Stimulated activated CD8-positive, alpha-beta memory T cell treated with anti-CD3 and anti-CD28 coated beads, Interleukin-4, amount 100 ng/mL, for 1 hour (primary cell): ENCODE measurements at places on chromosomes 6 and 20.

DNA sequence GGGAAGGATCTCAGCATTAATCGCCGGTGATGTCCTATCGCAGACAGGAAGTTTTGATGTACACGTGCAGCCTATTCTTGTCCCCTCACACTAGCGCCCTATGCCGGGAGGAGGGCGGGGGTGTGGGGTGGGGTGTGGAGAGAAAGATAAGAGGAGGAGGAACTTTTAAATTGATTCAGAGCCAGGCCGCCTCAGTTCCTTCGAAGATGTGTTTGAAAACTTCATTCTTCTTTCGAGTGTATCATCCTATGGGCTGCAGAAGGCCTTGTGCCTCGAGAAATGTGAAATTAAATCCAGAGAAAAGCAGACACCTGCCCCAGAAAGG lies 2.5 kb upstream of the POU3F2 start:
- DNase-seq: no peak

DNA sequence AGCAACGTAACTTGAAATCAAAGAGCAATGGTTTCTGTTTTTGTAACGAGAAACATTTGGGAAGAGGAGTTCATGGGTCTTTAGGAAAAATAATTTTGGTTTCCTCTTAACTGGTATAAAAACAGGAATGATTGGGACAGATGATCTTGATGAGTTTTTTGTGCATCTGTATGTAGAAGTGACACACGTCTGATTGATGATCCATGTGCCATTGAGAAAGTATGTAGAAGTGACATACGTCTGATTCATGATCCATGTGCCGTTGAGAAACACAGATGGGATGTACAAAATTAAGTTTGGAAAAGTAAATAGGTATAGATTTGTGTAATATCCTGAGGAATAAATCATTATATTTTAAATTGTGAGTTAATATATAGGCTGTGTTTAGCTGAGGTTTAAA lies 2.1 kb downstream of the KIAA1586 start:
- DNase-seq: no peak

DNA sequence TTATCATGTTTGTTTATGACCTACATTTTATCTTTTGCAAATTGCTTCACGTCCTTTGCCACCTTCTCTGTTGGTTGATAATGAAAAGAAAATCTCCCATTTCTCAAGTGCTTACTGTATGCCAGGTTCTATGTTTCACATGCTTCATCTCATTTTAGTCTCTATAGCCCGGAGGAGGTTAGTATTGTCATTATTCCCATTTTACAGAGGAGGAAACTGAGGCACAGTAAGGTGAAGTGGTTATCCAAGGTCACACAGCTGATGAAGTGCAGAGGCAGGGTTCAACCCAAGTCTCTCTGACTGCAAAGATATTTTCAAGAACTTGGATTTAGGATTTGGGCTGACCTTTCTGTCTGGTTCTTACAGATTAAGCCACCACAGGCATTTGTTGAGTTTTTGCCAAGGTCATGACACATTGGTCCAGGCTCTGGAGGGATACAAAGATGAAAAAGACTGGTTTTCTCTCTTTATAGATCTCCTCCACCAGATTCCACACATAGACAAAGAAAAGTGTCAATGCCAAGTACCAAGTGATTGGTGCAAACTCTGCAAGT lies 20.6 kb downstream of the CNBD2 start:
- DNase-seq: no peak

DNA sequence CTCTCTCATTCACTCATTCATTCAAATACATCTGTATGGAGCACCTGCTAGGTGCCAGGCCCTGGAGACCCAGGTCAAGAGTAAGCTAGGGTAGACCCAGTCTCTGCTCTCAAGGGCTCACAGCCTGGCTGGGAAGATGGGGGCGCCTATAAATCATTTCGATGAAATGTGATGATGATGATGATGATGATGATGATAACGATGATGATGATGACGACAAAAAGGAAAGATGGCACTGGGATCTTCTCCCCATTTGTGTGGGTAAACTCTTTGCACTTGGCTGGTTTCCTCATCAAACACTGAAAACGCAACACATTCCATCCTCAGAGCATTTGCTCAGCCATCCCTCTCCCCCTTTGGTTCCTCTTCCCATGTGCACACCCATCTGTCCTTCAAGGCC lies 188.0 kb upstream of the CDYL start:
- no peak for DNase-seq

DNA sequence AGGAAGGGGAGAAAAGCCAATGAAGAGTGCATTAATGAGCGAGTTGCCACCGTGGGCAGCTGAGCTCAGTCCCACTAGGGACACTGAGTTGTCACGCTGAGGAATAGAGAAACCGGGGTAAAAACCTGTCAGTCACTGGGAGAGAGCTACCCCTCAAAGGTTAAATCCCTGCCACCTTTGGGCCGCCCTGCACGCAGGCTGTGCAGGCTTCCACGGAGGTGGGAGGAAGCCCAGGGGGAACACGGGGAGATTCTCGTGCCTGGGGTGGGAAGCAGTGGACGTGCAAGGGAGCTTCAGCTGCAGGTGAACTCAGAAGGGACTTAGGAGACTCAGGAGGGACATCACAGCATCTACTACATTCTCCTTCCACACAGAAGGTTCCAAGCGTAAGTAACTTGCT lies 50.5 kb downstream of the BFSP1 start:
- DNase-seq: no peak

- no peak for DNase-seq
These were observed 58.4 kb upstream of the ARMH2 start for GRCh38 chr6:24856901-24857670.

- no peak for DNase-seq
These were observed 4.9 kb upstream of the SUMO4 start for GRCh38 chr6:149395185-149395584.

- DNase-seq: no peak
These were observed 28.4 kb downstream of the DCDC2 start for GRCh38 chr6:24329451-24329850.

DNA sequence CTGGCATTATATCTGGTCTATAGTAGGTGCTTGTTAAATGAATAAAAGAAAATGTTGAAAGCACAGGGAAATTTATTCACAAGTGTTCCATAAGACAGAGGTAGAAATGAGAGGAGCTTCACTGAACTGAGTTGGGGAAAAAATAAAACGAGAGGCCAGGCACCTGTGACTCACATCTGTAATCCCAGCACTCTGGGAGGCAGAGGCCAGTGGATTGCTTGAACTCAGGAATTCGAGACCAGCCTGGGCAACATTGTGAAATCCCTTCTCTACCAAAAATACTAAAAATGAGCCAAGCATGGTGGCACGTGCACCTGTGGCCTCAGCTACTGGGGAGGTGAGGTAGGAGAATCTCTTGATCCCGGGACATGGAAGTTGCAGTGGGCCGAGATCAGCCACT lies 28.1 kb upstream of the IBTK start:
- DNase-seq: no peak

GRCh38 chr20:2458919-2459499 lies 11.6 kb downstream of the SNRPB start:
- DNase-seq: no peak

DNA sequence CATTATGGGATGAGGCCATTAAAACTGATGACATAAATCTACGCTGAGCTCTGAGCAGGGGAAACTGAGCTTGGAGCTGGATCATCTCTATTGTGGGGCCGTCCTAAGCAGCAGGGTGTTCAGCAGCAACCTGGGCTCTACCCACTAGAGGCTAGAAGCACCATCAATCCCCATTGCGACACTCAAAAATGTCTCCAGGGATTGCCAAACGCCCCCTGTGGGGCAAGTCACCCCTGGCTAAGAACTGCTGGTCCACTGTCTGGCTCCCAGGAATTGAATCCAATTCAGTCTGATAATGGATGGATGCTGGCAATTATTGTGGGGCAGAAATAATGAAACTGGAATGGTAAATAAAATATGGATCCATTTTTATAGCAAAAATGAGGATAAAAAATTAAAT lies 38.2 kb downstream of the PMEPA1 start:
- DNase-seq: no peak

GRCh38 chr6:134734312-134734869 lies 215.5 kb downstream of the ALDH8A1 start:
- DNase-seq: no peak

DNA sequence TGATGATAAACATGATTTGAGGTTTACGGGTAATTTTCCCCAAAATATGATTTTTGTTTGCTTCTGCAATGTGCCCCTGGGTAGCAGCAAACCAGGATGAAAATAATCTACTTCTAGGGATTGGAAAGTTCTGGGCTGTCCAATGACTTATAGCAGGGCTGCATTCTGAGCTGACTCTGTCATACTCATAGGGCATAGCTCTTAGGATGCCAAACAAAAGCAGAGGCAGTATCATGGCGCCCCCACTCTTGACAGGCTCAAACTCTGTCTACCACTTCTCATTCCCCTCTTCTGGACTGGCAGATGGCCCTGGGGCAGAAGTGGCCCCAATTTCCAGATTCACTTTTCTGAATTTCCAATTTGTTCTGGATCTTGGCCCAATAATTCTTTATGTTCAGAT lies 10.3 kb downstream of the SERPINB1 start:
- no peak for DNase-seq

- no peak for DNase-seq
These were observed 20.8 kb downstream of the PLCG1 start for GRCh38 chr20:41158082-41158625.

DNA sequence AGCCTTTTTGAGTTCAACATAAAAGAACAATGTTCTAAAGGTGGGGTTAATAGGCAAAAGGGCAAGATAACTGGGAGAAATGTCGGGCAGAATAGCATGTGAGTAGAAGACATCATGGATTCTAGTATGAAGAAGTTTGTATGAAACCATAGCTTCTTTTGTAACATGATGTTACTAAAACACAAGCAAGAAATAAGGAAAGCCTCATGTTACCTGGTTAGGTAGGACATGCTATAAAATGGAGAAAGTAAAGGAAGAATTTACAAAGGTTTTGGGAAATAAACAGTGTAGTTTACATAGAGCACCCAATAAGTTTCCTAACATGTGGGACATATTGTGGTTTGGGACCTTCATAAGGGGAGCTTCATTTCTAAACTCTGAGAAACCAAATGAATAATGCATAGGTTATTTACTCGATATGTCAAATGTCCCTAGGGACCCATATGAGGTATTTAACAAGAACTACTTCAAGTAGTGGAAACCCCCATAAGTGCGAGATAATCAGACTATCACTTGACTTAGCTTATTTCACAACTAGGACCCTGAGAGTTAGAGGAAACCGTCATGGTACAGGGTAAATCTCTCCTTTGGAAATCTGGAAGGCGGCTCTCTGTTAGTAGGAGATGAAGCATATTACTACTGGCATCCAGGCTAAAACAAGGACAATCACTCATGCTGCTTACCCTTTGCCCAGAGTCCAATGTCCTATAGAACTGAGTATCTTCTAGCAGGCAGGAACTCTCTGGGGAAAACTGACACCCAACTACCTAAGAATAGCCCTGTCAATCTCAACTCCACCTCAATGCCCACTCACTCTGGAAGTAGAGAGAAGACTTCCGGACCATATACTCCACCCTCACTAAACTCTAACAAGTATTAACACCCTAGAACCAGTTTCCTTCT lies 57.5 kb downstream of the ILRUN start:
- no peak for DNase-seq

DNA sequence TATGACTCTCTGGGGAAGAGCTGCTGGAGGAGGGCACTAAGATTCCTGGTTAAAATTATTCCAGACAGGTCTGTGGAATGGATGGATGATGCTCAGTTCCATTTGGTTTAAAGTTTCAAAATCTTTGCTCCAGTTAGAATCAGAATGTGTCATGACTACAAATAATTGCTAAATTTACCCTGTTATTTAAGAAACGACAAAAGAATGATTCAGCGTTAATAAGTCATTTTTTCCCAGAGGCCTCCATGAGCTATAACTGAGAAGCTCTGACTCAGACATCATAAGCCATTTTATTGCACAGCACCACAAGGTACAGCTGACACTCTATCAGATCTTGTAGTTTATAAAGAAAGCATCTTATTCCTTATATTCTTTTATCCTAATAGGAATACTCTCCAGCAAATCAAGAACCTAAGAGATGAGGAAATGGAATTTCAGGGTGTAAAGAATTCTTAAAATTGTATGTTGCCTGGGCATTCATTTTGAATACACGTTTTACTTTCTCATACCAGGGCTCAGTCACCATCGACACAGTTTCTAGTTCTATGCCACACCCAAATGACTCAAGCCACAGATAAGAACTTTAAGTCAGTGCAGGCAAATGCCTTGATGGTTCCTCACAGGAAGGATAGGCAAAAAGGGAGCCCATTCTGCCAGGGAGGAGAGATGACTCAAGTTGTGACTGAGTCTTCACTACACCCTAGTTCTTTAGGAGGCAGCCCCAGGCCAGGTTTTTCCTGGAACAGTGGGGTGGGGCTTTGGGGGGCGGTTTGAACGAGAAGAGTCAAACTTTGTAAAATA lies 636.0 kb downstream of the MMUT start:
- DNase-seq: no peak

DNA sequence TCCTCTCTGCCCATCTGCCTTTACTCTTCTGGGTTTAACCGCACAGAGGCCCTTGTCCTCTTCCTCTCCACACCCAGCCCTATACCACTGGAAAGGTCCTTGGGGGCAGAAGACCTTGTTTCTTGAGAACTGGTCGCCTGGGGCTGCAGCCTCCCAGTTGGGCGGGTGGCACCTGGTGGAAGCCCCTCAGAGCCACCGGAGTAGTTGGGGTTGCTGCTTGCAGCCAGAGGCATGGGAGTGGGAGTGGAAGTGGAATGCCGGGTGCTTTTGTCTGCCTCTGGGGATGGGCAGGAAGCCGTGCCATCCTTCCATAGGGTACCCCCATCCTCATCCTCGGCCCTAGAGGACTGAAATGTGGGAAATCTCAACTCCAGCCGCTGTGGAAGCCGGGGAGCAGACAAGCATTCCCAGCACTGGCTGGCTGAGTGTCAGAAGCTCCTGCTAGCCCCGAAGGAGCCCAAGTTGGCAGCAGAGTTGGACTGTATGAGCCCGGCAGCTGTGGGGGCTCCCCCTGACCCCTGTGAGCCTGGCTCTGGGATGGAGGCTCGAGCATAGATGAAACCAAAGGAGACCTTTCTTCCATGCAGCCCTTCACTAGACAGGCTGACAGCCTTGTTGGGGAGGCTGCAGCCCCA lies 1.2 kb downstream of the VSTM2L start:
- no peak for DNase-seq

DNA sequence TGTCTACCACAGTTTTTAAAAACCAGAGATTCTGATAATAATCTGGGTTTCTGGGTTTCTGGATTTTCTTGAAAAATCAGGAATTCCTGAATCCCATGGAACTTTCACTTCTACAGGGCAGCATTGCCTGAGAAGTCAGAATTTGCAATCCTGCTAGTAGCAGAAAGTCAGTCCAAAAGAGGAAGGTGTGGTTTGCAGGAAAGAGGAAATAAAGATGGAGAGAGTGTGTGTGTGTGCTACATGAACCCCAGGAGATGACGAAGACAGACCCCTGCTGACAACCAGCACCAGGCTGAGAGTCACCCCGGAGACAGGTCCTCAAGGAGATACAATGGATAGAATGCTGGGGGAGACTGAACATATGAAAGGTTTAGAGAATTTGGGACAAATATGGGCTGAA lies 44.9 kb downstream of the PRND start:
- no peak for DNase-seq

- no peak for DNase-seq
These were observed 283.9 kb downstream of the SMOC2 start for GRCh38 chr6:168724669-168725570.

GRCh38 chr20:3000852-3001523 lies 42.4 kb upstream of the GNRH2 start:
- DNase-seq: no peak
